ENCODE measurements at places on chromosomes 2 and 18.

DNA sequence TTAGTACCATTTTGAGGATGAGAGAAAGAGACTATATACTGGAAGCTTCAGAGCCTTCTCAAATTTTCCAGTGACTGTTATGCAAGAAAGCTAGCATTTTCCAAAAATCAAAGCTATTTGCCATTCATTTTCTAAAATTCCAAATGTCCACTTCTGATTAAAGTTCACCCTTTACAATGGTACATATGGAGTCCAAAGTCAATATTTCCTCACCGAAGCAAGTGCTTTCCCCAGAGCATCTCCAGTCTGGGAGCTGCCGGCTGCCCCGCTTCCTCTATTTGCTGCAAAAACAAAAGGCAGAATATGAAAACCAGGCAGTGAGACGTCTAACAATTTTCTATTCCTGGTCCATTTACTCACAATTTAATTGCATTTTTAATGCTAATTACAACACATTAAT lies 302.0 kb upstream of the CCDC68 start:
- DNase-seq: no peak

- no peak for DNase-seq
These were observed 22.4 kb downstream of the GREB1 start for GRCh38 chr2:11556101-11556806.

GRCh38 chr18:62938487-62938886 lies 223.1 kb downstream of the PHLPP1 start:
- DNase-seq: no peak

DNA sequence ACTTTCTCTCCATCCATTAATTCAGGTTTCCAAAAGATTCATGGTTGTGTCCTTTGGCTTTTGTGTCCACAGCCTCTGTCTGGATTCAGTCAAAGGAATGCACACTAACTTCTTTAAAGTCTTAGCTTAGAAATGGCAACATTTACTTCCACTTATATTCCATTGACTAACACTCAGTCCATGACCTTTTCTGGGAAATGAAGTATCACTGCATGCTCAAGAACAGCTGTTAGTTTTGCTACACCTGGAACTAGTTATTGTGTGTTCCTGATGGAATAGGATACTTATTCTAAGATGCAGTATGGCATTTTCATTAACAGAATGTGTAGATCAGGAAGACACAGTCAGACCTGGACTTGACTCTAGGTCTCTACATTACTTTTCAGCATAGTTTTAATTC lies 88.8 kb downstream of the KYNU start:
- DNase-seq: no peak

GRCh38 chr2:150417278-150417677 lies 70.2 kb downstream of the RND3 start:
- DNase-seq: no peak

DNA sequence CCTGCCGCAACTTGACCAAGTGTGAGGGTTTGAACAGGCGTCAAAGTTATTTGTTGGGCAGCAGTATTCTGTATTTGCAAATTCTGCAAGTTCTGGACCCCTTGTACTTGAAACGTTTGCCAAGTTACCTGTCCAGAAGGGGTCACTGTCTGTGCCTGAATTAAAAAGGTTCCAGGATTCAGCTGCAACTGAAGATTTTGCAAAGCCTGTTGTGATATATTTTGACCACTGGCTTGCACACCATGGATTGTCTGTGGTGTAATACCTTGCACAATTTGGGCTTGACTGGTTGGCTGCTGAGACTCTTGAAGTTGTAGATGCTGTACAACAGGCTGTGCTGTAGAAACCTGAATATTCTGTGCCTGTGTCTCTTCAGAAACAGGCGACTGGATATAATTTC lies 10.2 kb downstream of the SP3 start:
- no peak for DNase-seq

- DNase-seq: no peak
These were observed 168.5 kb upstream of the NOSTRIN start for GRCh38 chr2:168633895-168634294.

DNA sequence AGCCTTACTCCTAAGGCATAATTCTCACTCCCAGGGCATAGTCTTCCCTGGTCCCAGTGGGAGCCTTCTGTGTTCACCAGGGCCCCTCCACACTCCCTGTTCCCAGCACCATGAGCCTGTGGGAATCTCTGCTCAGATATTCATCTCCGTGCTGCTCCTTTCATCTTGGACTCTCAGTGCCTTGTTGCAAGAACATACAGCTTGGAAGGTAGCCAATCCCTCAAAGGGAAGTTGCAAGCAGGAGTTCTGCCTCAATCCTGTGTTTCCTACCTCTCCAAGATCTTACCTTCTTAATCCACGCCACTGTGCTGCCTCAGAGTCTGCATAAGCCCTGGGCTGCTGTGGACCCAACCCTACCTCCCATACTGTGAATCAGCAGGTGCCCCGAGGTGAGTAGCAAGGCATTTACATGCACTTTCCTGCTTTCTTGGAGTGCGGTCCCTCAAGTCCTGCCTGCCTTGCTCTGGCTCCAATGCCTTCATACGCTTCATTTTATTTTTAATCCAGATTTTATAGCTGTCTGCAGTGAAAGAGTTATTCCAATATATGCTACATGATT lies 413.8 kb upstream of the RAB6C start:
- DNase-seq: no peak

GRCh38 chr2:205589479-205589878 lies 92.8 kb upstream of the NRP2 start:
- no peak for DNase-seq

DNA sequence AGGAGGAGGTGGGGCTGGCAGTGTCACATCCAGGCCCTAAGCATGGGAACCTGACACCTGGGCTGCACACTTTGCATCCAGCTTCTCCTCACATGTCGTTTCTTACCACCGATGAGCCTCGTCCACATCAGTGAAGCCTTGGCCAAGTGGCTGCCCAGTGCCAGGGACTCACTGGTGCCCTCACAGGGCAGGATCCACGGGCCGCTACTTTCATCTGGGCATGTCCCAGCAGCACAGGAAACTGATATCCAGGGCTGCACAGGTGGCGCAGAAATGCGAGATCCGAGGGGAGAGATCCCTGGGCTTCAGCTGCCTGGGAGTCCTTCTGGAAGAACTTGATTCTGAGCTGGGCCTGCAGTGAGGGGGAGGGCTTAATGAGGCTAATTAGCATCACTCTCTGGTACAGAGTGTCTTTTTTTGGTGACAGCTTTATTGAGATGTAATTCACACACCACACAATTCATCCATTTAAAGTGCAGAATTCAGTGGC lies 291.6 kb upstream of the HDAC4 start:
- peak; percentile 36 for DNase-seq

GRCh38 chr2:185511925-185512324 lies 226.7 kb upstream of the FSIP2 start:
- no peak for DNase-seq

GRCh38 chr2:72619626-72620025 lies 206.2 kb downstream of the EXOC6B start:
- peak; percentile 14 for DNase-seq

- no peak for DNase-seq
These were observed 275.1 kb downstream of the TGIF1 start for GRCh38 chr18:3725115-3725514.

DNA sequence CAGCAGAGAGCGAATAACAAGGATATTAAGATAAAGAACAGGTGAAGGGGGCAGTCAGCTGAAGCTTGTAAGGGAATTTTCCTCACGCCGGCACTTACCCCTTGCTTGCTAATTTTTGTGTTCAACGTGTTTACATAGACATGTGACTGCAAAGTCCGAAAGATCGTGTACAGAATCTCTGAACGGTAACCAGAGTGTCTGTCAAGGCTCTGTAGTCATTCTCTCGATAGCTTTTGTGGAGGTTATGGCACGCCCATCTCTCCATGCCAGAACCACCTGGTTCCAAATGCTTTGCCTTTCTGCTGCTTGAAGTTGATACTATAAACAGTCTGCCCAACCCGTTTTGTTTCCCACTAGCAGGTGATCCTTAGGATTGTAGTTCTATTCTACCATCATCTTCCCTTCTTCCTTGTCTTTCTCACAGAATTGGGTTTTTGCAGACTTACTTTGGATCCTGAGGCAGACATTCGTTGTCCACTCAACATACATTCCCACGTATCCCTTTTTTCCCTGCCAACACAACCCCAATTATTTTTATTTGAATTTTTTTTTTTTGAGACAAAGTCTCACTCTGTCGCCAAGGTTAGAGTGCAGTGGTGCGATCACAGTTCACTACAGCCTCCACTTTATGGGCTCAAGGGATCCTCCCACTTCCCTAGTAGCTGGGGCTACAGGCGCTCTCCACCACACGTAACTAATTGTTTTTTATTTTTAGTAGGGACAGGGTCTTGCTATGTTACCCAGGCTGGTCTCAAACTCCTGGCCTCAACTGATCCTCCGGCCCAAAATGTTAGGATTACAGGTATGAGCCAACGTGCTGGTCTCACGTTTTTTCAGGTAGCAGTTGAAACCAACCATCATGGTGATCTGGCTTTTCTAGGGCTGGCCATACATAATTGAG lies 1.3 kb upstream of the USP34 start:
- DNase-seq: peak; percentile 58

GRCh38 chr2:200829258-200829655 lies 17.5 kb downstream of the BZW1 start:
- no peak for DNase-seq

GRCh38 chr2:45674035-45674816 lies 22.8 kb downstream of the PRKCE start:
- no peak for DNase-seq

GRCh38 chr18:31057051-31057450 lies 14.5 kb upstream of the DSC3 start:
- DNase-seq: no peak

DNA sequence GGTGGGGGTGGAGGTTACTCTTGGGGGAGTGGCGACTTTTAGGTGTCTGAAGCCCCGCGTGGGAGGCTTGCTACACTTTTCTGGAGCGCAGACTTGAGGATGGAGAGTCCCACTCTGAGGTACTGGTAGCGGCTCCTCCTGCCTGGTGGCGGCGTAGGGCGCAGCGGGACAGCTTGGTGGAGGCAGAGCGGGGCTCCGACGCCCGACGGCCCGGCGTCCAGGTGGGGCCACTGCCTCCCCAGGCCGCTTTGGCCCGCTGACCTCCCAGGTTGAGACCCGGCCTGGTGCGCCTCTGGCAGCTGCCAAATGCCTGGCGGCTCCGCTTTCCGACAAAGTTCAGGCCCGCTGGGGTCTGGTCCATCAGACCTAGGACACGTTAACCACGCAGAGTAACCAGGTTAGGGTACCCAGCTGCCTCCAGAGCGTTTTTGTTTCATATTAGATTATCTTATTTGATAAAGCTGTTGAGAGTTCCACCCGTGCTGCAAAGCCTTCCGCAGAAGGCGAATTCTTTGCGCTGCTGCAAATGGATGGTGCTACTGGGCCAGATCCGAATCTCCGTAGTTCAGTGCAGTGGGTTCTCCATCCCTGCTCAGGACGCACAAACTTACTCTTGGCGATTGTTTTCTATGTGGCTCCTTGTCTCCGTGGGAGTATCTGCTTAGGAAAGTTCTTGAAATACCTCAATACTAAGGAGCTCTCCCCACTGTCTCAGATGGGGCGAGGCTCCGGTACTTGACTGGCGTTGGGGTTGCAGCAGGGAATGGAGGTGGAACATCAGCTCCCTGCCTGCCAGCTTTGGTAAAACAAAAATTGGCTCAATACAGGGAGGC lies 405.9 kb downstream of the XIRP2 start:
- peak; percentile 3 for DNase-seq

- DNase-seq: no peak
These were observed 289.3 kb upstream of the TCF4 start for GRCh38 chr18:55877321-55877720.

DNA sequence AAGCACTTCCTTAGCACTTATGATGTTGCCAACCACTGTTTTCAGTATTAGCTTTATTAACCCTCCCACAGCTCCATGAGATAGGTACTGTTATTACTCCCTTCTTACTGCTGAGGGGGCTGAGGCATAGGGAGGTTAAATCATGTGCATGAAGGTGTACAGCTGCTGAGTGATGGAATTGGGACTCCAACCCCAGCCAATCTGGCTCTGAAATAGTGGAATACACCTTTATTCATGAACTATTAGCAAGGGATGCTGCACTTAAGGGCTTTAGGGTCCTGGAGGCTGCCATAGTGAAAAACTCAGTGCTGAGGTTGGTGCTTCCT lies 19.2 kb downstream of the SMARCAL1 start:
- DNase-seq: no peak

GRCh38 chr2:205700331-205701132 lies 18.2 kb downstream of the NRP2 start:
- no peak for DNase-seq

- no peak for DNase-seq
These were observed 58.0 kb downstream of the LRRTM1 start for GRCh38 chr2:80246534-80246933.

DNA sequence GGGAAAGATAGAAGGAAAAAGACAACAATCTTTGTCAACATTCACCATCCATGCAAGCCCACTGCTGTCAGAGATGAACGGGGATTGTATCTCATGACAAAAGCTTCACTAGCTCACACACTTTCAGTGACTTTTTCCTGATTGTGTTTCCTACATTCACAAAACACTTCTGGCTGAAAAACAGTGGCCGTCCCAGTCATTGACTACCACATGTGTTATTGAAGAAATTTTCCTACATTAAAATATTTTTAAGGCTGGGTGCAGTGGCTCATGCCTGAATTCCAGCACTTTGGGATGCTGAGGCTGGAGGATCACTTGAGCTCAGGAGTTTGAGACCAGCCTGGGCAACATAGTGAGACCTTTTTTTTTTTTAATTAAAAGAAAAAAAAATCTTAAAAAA lies 90.9 kb downstream of the MOGAT1 start:
- DNase-seq: no peak

- DNase-seq: no peak
These were observed 71.9 kb downstream of the INPP4A start for GRCh38 chr2:98516571-98516970.

DNA sequence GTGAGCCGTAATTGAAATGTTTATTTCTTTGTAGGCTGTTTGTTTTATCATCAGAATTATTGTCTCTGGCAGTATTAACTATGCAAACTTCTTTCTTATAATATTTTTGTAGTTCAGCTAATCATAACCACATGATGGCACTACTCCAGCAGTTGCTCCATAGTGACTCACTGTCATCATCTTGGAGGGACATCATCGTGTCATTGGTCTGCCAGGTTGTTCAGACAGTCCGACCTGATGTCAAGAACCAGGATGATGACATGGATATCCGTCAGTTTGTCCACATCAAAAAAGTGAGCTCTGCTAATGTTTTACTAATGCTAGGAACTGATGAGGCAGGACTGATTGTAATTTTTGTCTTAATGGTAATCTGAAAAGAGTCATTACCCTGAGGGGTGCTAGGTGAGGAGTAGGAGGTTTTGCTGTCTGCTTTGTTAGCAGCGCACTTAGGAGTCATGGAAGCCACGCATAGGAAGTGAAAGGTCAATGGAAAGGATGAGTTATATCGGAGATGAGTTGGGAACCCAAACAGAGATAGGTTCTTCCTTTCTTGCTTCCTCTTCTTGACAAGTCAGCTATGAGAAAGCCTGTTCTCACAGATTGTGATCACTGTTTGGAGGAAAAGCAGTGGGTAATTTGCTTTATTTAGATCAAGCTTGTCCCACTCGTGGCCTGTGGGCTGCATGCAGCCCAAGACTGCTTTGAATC lies 49.2 kb downstream of the PIKFYVE start:
- no peak for DNase-seq

Measured in NCI-H526 (cell line).